ENCODE measurements at places on chromosomes 1 and 21.

DNA sequence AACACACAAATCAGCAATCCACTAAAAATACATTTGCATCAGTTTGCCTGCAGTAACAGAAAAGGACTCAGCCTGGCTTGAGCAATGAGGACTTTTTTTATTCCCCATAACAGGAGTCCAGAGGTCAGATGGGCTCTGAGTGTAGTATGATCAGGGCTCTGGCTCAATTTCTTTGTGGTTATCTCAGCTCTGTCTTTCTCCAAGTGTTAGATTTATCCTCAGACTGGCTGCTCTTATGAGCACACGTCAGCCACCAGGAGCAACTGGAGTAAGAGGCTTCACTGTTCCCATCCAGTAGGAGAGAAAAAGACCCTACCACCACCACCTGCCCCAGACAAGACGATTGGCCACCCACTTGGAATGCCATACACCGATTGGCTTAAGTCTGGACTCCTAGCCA lies 36.2 kb upstream of the KLHDC7A start:
- DNase-seq: no peak

GRCh38 chr1:160789051-160789701 lies 6.8 kb upstream of the LY9 start:
- DNase-seq: no peak

DNA sequence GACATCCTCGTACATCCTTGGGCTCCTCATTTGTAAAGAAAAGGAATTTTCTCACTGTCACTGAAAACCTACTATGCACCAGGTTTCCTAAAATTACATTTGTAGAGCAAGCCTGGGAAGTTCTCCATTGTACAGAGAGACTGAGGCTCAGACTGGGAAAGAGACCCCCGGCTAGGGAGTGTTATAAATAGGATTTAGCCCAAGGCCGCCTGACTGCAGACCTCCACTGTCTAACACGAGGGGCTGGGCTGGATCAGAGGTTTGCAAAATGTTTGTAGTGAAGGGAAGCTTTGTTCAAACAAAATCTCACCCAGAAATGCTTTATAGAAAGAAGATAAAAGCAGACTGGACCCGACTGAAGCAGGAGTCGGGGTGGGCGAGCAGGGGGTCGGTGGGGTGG lies 131.3 kb downstream of the ACTL8 start:
- no peak for DNase-seq

DNA sequence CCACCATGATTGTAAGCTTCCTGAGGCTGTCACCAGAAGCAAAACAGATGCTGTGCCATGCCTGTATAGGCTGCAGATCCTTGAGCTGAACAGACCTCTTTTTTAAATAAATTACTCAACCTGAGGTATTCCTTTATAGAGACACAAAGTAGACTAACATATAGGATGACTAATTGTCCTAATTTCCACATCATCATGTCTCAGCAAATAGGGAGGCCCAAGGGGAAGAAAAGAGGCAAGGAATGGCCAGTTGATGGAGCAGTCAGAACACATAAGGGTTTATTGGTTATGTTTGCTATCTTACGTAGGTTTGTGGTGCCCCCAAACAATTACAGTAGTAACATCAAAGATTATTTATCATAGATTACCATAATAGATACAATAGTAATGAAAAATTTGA lies 126.2 kb downstream of the RASAL2 start:
- no peak for DNase-seq

Data from AG20443 (cell line).